ENCODE measurements at places on chromosomes 13 and 19.

GRCh38 chr19:12187625-12188024 is 24.7 kb downstream of the ZNF136 start:
- DNase-seq, result no peak

DNA sequence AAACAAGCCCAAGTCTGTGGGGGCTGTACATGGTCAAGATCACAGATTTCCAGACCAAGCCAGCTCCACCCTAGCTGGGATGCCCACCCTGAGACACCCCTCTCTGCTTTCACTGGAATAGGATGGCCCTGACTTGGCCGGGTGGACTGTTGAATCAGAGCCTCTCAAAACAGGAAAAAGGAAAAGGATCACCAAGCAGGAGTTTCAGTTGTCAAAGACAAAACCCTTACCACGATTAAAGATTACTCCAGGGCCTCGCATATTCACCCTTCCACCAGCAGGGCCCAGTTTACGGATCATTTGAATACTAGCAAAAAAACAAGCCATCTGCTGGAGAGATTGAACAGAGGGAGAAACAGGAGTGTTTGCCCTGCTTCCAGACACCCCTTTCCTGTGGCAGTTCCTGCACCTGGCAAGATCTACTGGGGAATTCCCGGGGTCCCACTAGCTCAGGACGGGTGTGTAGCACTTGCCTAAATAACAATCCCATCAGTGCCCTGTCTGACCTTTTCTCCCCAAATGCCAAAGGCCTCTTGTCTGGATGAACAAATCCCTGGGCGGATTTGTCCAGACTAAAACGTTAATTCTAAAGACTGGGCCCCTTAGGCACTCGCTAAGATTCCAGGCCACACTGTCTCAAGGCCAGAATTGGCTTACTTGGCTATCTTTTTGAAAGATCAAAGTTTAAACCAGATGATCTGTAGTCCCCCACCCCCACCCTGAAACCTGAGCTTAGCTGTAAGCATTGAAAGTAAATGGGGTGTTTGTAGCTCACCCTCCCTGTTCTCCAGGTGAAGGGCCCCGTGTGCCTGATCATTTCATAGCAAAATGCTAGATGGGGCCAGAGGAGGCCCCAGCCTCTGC is 38.4 kb downstream of the ACTN4 start:
- DNase-seq, result no peak

DNA sequence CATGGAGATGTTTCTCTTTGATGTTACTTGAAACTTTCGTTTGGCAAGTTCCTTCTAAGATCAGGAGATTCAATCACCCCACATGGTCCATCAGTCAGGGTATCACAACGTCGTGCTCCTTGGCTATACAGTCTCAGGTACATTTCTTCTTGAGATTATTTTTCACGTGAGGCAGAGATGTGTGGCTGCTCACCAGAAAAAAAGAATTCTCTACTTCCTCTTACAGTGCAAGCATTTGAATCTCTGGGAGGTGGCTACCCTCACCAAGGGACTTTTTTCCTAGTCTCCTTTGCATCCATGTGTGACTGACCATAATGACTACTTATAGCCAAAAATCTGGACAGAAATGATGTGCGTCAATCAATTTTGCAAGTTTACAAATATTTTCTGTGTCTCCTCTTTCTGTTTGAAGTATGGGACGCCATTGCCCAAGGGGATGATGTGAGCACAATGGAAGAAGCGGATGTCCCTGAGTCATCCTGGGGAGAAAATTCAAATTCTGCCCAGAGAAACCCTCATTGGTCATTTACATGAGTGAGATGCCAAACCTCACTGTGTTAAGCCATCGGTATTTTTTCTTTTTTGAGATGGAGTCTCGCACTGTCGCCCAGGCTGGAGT is 8.6 kb upstream of the LAIR2 start:
- no peak for DNase-seq

- no peak for DNase-seq
Measured at GRCh38 chr13:51342706-51343105, 3.2 kb downstream of the SERPINE3 start.

- DNase-seq, result no peak
Measured at GRCh38 chr13:72109863-72110262, 242.9 kb upstream of the DACH1 start.

DNA sequence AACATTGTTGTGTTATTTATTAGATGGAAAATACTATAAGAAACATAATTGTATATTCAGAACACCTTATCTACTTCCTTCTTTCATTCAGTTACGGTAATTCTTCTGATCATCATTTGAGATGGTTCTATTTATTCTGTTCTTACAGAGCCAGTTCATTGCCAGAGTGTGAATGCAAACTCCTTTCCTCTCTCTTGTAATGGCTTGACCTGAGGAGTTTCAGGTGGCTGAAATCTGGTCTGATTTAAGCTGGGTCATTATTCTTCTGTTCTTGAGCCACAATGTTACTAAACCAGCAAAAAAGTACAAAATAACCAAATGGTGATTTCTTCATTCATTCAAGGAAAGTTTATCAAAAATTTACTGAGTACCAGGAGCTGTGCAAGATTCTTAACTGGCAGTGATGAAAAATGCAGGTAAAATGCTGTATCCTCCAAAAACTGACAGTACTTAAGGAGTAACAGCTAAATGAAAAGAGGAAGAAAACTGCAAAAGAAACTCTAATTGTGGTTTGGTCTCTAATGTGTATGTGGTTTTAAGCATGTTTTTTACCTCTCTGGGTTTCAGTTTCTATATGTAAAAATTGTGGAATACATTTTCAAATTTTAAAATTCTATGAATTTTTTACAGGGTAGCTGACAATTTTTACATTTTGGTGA is 182.4 kb upstream of the UFM1 start:
- DNase-seq, result no peak

GRCh38 chr13:50452756-50453155 is 390.7 kb downstream of the DLEU7 start:
- DNase-seq, result no peak

DNA sequence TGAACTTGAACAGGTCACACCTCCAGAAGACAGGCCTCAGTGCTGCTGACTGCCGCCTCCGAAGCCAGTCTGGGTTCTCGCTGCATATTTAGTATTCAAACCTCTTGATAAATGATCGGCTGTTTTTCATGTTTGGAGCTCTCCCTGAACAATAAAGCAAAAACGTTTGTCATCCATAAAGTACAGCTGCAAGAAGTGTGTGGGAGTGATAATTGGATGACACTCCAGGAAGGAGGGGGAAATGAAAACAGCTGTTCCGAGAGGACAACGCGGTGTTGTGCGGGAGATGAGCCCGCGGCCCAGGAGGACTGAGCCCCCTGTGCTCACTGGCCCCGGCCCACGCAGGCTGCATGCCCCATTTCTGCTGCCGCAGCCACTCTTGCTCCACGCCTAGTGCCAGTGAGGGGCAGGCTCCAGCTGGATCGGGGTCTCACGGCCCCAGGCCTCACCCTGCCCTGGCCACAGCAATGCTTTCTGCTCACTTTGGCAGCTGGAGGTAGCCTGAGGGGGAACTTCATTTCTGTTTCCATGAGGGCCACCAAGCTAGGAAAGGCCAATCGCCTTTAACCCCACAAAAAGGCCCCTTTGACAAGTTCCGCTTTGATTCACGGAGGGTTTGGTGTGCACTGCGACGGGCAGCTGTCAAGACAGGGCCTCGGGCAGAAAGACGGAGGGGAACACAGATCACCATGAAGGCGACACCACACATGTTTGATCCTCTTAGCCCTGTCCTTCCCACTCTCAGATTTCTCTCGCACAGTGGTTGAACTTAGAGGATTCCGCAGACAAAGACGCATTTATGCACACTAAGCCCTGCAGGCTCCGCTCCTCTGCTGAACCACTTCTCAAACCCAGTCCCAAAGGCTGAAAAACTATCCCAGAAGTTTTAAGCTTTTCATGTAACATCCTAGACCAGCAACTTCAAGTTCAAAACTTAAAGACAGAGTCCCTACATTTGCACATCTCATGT is 537.6 kb downstream of the EFNB2 start:
- DNase-seq, result no peak

DNA sequence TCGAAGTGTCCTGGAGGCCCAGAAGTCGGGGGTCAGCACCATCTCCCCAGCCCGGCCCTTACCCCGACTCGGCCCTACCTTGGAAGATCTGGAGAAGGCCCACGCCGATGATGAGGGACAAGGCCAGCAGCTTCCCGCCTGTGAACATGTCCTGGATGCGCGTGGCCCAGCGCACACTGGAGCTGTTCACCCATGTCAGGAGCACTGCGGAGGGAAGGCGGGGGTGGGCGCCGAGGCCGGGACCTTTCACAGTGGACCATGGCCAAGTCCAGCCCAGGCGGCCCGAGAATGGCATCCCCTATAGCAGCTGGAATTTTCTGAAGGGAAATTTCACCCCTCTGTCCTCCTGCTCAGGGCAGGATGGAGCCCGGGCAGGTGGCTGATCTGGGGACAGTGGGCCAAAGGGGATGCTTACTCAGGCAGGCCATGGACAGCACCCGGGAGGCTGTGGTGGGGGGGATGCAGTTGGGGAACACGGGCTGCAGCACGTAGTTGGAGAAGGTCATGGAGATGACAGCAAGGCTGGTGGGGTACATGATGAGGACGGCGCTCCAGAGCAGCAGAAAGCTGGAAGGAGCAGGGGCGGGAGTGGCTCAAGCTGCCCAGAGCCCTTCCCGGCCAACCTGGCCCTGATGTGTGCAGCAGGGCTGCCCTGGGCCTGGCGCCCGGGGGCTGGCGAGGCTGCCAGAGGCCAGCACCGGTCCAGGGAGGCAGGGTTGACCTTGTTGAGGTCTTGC is 13.0 kb downstream of the SLC7A10 start:
- DNase-seq, result no peak

GRCh38 chr19:56596676-56597075 is 1.6 kb downstream of the ZNF71 start:
- DNase-seq, result no peak

- no peak for DNase-seq
Measured at GRCh38 chr13:112441779-112442310, 65.7 kb downstream of the SPACA7 start.

DNA sequence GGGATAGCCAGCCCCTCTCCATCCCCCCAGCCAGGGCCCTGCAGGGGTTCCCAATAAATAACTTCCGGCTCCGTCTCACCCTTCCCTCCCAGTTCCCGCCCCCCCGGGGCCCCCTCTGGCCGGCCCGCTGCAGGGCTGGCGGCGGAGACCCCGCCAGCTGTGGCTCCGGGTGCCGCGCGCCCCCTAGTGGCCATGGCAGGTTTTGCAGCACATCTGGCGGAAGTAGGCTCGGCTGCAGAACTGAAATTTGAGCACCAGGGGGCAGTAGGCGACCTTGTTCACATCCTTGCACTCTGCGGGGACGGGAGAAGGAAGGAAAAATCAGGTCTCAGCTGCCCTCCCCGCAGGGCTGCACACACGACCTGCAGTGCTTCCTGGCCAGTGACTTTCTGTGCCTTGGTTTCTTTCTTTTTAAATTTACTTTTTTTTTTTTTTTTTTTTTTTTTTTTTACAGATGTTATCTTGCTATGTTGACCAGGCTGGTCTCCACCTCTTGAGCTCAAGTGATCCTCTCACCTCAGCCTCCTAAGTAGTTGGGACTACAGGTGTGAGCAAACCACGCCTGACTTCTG is 3.6 kb upstream of the MYO1F start:
- no peak for DNase-seq

GRCh38 chr13:43150369-43151207 is 127.2 kb downstream of the DNAJC15 start:
- no peak for DNase-seq

Data from esophagus squamous epithelium (tissue), 5 donors.